ENCODE measurements at places on chromosomes 6 and 20.

DNA sequence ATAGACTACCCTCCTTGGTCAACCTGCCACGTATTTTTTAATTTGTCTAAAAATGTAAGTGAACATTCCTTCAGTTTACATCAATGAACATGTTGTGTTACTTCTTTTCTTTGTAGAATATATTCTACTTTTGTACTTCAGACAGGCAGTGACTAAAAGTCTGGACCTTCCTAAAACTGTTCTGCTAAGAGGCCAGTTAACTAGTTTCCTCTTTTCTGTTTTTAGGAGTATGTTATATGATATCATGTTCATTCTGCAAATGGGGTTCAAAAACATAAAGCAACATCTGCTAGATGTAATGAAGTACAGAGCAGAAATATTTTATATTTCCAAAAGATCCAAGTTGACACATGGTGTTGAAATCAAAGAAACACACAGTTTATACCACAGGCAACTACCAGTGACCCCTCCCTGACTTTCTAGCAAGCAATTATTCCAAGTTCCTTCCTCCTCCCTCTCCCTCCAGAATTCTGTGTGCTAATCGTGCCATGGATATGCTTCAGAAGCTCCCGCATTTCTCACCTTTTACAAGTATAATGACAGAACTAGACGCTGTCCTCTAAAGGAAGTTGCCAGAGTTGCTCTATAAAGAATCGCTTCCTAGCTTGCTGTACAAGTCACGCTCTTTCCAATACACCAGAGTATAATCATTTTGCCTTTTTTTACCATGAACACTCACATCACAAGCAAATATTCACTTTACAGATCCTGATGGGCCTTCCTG, 64.7 kb downstream of the ARHGAP18 start:
- no peak for DNase-seq

DNA sequence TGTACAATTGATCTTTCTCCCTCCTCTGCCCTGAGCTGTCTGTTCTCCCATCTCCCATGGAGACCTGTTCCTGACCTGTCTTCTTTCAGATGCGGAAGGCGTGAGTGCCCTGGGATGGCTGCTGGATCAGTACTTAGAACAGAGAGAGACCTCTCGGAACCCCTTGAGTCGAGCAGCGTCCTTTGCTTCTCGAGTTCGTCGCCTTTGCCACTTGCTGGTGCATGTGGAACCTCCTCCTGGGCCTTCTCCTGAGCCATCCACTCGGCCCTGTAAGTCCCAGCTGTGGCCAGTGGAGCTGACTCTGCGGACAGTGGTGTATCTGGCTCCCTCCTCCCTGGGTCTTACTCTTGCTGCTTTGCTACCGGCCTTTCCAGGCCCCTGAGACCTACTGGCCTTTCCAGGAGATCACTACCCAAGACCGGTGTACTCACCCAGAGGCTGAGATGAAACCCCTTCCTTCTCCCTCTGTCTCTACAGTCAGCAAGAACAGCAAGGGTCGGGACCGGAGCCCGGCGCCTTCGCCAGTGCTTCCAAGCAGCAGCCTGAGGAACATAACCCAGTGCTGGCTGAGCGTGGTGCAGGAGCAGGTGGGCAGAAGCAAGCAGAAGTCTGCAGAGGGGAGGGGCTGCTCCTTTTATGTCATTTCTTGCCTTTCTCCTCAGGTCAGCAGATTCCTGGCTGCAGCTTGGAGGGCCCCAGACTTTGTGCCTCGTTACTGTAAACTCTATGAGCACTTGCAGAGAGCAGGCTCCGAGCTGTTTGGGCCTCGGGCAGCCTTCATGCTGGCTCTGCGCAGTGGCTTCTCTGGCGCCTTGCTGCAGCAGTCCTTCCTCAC, 22.5 kb downstream of the CUL9 start:
- DNase-seq: no peak

DNA sequence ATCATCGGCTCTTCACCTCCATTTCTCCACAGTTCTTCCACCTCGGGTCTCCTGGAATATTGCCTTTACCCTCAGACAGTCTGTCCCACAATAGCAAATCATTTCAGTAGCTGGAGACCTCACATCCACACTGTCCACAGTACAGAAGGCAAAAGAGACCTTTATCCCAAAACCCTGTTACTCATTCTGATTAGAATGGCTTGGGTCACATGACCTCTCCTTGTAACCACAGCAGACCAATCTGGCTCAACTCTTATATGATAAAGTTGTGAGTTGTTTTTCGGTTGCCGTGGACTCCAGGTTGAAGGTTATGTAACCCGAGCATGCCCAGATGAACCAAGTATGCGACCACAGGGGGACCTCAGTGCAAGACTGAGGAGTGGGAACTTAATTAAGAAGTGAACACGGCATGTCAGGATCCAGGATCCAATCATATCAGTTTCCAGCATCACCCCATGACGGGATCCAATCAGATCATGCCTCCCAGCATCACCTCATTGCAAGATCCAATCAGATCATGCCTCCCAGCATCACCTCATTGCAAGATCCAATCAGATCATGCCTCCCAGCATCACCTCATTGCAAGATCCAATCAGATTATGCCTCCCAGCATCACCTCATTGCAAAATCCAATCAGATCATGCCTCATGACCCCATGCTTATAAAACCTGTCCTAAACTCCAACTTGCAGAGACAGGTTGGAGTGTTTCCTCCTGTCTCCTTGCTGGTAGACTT, 68.7 kb downstream of the LY86 start:
- DNase-seq: no peak

- DNase-seq: no peak
Observed at GRCh38 chr20:62905536-62906117, 20.7 kb downstream of the DIDO1 start.

GRCh38 chr6:167858086-167858591, 31.4 kb downstream of the AFDN start:
- DNase-seq: no peak

- no peak for DNase-seq
Observed at GRCh38 chr6:1347161-1347560, 35.3 kb downstream of the FOXQ1 start.

- DNase-seq: no peak
Observed at GRCh38 chr6:1481286-1481685, 91.9 kb downstream of the FOXF2 start.

DNA sequence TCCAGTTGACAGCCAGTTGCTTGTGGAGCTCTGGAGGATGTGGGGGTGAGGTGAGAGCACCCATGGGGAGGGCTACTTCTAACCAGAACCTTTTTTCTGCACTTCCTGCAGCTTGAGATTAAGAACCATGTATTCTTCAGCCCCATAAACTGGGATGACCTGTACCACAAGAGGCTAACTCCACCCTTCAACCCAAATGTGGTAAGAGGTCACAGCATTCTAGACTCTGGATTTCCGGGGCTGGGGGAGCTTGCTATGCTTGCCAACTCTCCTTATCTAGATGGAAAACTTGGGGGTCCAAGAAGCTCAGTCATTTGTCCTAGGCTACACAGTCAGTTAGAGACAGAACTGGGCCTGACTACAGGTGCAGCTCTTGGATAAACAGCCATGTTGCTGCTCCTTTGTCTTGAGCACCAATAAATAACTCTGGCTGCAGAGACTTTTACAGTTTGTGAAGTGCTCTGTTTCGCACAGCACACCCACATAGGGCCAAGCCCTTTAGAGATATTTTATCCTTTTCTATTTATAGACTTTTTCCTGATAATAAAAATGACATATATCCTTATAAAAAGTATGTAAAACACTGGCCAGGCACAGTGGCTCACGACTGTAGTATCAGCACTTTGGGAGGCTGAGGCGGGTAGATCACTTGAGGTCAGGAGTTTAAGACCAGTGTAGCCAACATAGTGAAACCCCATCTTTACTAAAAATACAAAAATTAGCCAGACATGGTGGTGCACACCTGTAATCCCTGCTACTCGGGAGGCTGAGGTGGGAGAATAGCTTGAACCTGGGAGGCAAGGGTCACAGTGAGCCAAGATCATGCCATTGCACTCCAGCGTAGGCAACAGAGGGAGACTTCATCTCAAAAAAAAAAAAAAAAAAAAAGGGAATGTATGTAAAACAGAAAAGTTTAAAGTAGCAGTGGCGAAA, 10.6 kb upstream of the IFT52 start:
- no peak for DNase-seq

GRCh38 chr6:110731196-110731595, 84.1 kb downstream of the CDK19 start:
- no peak for DNase-seq

GRCh38 chr20:17646209-17646960, 35.7 kb downstream of the RRBP1 start:
- no peak for DNase-seq

GRCh38 chr6:82248273-82248735, 760 bp upstream of the IBTK start:
- DNase-seq: peak; percentile 17

- no peak for DNase-seq
Observed at GRCh38 chr6:17470938-17471327, 77.5 kb downstream of the CAP2 start.

DNA sequence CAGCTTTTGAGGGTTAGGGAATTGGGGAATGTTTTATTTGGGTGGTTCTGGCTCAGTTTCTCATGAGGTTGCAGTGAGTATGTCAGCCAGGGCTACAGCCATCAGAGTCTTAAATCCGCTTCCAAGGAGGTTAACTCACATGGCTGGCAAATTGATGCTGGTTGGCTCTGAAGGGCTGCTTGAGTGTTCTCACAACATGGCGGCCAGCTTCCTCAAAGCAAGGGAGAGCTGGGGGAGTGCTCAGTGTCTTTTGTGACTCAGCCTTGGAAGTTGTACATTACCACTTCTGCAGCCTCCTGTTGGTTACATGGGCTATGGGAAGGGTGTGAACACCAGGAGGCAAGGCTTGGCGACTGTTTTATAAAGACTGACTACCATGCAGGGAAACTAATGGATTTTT, 17.8 kb upstream of the PPP1R3G start:
- no peak for DNase-seq

DNA sequence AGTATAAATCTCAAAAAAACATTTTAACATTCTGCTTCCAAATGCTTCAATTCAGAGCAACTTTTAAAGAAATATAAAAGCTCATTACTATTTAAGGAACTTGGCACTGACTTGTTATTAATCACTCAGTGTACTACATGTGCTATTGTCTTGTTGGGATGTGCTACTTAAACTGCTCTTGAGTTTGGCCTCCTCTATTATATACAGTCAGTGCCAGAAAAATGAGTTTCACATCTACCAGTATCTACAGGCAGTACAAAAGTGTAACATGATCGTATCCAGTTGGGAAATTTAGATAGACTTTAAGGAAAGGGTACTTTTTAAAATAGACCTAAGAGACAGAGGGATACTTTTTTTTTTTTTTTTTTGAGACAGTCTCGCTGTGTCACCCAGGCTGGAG, 627.3 kb upstream of the SLC35B3 start:
- no peak for DNase-seq

DNA sequence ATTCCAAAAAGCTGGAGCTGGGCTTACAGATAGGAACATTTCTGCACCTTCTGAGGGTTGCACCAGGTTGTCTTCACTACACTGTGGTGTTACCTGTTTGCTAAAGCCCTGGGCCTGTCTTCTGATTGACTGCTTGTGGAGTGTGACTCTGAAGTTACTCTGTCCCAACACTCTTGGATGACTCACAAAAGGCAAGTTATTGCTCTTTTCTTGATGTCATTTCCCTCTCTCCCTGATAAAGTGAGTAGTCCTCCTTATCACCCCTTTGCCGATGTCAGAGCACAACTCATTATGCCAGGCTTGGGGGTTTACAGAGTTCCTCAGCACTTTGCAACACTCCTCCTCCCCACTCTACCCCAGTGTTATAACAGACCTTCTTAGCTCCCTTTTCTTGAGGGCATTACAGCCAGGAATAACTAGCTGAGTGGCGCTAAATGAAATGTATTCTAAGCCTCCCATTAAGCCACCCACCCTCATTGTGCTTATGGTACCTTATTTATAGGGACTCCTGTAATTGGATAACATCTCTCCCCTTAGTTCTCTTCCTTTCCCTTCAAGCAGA, 36.1 kb upstream of the NKX2-4 start:
- DNase-seq: no peak

GRCh38 chr20:62822788-62823651, 6.2 kb downstream of the COL9A3 start:
- DNase-seq: peak; percentile 34

- DNase-seq: no peak
Observed at GRCh38 chr20:16166737-16167136, 406.5 kb downstream of the KIF16B start.

GRCh38 chr6:15090145-15090579, 155.7 kb upstream of the JARID2 start:
- DNase-seq: no peak

DNA sequence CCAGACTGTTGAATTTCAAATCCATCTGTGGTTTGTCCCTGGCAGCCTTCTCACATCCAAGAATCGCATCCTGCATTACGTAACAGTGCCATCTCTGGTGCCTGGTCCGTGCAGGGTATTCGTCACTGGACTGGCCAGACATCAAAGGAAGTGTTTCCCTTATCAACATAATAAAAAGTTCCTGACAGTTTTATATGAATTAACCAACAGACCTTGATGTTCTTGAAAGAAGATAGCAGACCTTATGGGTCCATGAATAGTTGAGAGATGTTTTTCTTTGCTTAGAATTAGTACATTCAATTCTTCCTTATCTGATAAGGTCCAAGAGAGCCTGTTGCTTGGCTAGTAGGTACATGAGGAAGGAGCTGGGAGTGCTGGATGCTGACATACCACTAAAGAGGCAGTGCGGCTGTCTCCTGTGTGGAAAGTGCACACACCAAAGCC, 77.6 kb downstream of the PHACTR2 start:
- no peak for DNase-seq

Data from stimulated activated CD4-positive, alpha-beta T cell treated with anti-CD3 and anti-CD28 coated beads, Interleukin-4, amount 100 ng/mL, for 24 hours (primary cell).